ENCODE measurements at places on chromosomes 2 and 18. TPM values are rescaled to one million over a fixed set of nuclear protein-coding genes. Genes with fewer than 3 reads are reported as not detected.
A peak's percentile ranks its signal among the peaks of the same experiment; 100 is the strongest.

- H3K4me1 ChIP-seq, result no peaks in the 10 kb centered on the region
- no peaks in the 10 kb centered on the region for H3K27me3 ChIP-seq
- H3K4me3 ChIP-seq, result no peak overlapping the region
These were observed 7.2 kb downstream of the ADI1 start for GRCh38 chr2:3512086-3512485.

Gene CD8B2
- not detected for total RNA-seq

Gene UGT1A4
- total RNA-seq, result not detected

Gene XDH
- total RNA-seq, result 0.03 TPM

Gene DUSP19
- total RNA-seq, result 3.4 TPM

Gene PROKR1
- total RNA-seq, result not detected

Gene EFHD1
- total RNA-seq, result 18.7 TPM

Gene CLHC1
- total RNA-seq, result 11.3 TPM

DNA sequence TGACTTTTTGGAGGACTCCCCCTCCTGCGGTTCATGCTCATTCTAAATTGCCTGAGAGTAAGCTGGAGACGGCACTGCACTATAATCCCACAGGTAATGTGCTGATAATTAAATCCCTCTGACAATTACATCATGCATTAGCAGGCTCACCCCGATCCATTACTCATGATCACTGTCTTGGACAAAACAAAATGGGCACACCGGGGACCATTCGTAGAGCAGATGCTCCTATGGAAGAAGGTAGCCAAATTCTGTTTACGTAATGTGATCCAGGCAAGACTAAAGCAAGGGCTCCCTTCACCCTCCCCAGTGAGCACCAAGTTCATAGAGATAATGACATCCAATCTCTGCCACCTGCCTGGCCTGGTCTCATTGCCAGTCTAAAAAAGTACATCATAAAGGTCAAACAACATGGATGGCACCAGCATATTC lies 657.1 kb upstream of the SOX11 start:
- no peak overlapping the region for H3K4me3 ChIP-seq
- DNase-seq, result no peak
- no peaks in the 10 kb centered on the region for H3K4me1 ChIP-seq
- H3K36me3 ChIP-seq, result no peaks in the 10 kb centered on the region

Gene CIAO1
- 59.9 TPM for total RNA-seq

GRCh38 chr18:29062921-29063320 lies 886.0 kb upstream of the CDH2 start:
- no peaks in the 10 kb centered on the region for H3K4me1 ChIP-seq
- DNase-seq, result no peak
- H3K27me3 ChIP-seq, result no peaks in the 10 kb centered on the region
- H3K4me3 ChIP-seq, result no peak overlapping the region
- H3K27ac ChIP-seq, result no peak overlapping the region

Gene DAW1
- 0.08 TPM for total RNA-seq

DNA sequence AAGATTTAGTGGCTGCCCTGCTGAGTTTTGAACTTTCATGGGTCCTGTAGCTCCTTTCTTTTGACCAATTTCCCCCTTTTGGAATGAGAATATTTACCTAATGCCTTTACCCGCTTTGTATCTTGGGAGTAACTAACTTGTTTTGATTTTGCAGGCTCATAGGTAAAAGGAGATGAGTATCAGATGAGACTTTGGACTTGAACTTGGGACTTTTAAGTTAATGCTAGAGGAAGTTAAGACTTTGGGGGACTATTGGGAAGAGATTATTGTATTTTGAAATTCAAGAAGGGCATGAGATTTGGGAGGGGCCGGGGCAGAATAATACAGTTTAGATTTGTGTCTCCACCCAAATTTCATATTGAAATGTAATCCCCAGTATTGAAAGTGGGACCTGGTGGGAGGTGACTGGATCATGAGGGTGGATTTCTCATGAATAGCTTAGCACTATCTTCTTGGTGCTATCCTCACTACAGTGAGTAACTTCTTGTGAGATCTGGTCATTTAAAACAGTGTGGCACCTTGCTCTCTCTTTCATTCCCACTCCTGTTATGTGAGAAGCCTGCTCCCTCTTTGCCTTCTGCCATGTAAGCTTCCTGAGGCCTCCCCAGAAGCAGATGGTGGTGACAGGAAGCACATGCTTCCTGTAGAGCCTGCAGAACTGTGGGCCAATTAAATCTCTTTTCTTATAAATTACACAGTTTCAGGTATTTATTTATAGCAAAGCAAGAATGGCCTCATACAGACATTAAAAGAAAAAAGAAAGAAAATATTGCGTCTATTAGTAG lies 6.1 kb downstream of the ADI1 start:
- peaks cover 22% of the 10 kb centered on the region for H3K36me3 ChIP-seq
- H3K27me3 ChIP-seq, result no peaks in the 10 kb centered on the region
- no peak for DNase-seq
- H3K4me1 ChIP-seq, result peaks cover 4% of the 10 kb centered on the region
- H3K27ac ChIP-seq, result no peak overlapping the region

GRCh38 chr2:75920859-75921551 lies 210.3 kb upstream of the GCFC2 start:
- H3K4me3 ChIP-seq, result no peak overlapping the region
- DNase-seq, result no peak
- no peaks in the 10 kb centered on the region for H3K27me3 ChIP-seq
- H3K4me1 ChIP-seq, result no peaks in the 10 kb centered on the region
- no peaks in the 10 kb centered on the region for H3K36me3 ChIP-seq

Gene LBX2
- 1.3 TPM for total RNA-seq

Gene ZC3H6
- total RNA-seq, result 1.4 TPM

- no peaks in the 10 kb centered on the region for H3K27me3 ChIP-seq
- no peak for DNase-seq
- H3K27ac ChIP-seq, result no peak overlapping the region
These were observed 8.2 kb downstream of the TTC32 start for GRCh38 chr2:19893520-19894133.

Gene RPRM
- not detected for total RNA-seq

Gene IL1RL1
- total RNA-seq, result not detected

Gene LRP2
- not detected for total RNA-seq

DNA sequence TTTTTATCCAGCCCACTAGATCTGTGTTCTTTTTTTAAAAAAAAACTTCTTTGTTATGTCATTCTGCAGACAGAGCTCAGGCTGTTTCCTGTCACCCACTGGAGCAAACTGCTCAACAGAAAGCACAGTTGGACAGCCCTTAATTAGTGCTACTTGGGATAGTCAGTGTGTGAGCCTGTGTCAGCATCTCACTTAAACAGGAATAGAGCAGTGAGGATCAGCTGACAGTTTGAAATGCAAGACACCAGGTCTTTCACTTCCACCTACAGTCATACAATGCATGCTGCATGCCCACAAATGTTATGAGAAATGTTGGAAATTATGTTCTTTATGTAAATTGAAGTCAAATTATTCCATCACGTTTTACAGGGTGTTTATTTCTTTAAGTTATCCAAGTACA lies 174.9 kb downstream of the NR4A2 start:
- H3K27me3 ChIP-seq, result no peaks in the 10 kb centered on the region
- DNase-seq, result peak; percentile 7
- no peaks in the 10 kb centered on the region for H3K36me3 ChIP-seq

GRCh38 chr18:52948868-52949444 lies 609.0 kb downstream of the DCC start:
- no peak overlapping the region for H3K4me3 ChIP-seq
- no peaks in the 10 kb centered on the region for H3K36me3 ChIP-seq
- no peaks in the 10 kb centered on the region for H3K4me1 ChIP-seq
- H3K27me3 ChIP-seq, result no peaks in the 10 kb centered on the region

Gene ELOA2
- total RNA-seq, result 0.06 TPM

DNA sequence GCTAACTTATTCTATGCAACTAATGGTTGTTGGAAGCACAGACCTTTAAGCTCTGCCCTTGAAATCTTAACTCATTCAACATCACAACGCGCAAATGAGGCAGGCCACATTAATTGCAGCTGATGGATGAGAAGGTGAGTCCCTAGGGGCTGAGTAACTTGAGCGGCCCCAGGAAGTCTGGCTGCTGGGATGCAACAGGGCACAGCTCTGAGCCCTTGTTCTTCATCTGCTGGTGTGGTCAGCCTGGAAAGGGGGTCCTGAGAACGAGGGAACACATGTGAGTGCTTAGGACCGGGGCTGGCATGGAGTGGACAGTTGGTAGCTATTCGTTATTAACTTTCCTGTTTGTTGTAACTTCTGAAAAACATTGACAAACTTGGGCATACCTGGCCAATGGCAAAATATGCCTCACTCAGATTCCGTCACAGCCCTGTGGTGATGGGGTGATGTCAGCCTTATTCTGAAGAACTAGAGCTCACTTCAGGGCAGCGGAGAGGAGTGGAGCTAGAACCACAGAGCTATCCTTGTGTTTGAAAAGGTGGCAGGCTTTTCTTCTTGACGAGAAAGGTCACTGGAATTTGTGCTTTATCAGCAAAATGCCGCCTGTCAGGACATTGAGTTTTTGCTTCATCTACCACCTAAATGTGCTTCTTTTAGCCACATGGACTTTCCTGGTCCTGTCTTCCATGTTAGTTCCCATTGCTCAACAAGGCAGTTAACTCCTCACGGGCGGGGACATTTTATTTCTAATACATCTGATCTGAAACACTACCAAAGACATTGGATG lies 145.9 kb upstream of the FHL2 start:
- H3K27ac ChIP-seq, result no peak overlapping the region
- H3K4me1 ChIP-seq, result no peaks in the 10 kb centered on the region
- no peak overlapping the region for H3K4me3 ChIP-seq
- no peaks in the 10 kb centered on the region for H3K36me3 ChIP-seq

DNA sequence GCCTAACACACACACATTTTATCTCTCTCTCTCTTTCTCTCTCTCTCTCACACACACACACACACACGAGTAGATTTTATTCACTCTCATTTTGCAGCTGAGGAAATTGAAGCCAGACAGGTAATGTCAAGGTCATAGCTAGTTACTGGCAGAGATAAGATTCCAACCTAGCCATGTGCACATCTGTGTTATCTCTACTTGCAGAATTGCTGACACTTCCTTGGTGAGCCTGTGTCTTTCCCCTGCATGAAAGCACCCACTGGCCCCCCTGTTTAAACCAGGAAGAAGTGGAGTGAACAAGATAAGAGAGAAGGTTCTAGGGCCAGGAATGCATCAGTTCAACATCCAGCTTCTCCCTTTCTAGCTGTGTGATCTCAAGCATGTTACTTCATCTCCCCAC lies 423.7 kb downstream of the TXNL1 start:
- H3K36me3 ChIP-seq, result no peaks in the 10 kb centered on the region
- no peak overlapping the region for H3K27ac ChIP-seq
- no peak overlapping the region for H3K4me3 ChIP-seq
- no peaks in the 10 kb centered on the region for H3K4me1 ChIP-seq

GRCh38 chr2:206521612-206522011 lies 78.3 kb downstream of the ADAM23 start:
- H3K36me3 ChIP-seq, result peaks cover 2% of the 10 kb centered on the region
- H3K4me3 ChIP-seq, result no peak overlapping the region
- peaks cover 14% of the 10 kb centered on the region for H3K4me1 ChIP-seq
- H3K27ac ChIP-seq, result no peak overlapping the region
- no peaks in the 10 kb centered on the region for H3K27me3 ChIP-seq

DNA sequence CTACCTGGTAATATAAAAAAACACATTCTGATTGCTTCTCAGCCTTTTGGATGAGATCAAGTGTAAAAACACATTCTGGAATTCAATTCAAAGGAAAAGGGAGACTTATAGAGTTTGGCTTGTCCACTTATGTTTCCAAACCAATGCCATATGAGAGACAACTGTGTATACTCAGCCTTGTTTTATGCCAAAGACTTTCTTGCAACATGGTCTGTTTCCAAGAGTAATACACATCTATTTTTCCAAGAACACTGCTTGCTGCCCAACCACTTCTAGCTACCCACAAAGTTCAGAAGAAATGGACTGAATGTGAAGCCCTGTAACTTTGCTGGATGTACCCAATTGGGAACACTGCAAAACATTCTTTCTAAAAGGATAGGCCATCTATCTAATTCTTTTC lies 48.0 kb upstream of the GRB14 start:
- no peaks in the 10 kb centered on the region for H3K27me3 ChIP-seq
- H3K36me3 ChIP-seq, result no peaks in the 10 kb centered on the region
- H3K4me1 ChIP-seq, result no peaks in the 10 kb centered on the region
- DNase-seq, result no peak
- H3K27ac ChIP-seq, result no peak overlapping the region
- no peak overlapping the region for H3K4me3 ChIP-seq

DNA sequence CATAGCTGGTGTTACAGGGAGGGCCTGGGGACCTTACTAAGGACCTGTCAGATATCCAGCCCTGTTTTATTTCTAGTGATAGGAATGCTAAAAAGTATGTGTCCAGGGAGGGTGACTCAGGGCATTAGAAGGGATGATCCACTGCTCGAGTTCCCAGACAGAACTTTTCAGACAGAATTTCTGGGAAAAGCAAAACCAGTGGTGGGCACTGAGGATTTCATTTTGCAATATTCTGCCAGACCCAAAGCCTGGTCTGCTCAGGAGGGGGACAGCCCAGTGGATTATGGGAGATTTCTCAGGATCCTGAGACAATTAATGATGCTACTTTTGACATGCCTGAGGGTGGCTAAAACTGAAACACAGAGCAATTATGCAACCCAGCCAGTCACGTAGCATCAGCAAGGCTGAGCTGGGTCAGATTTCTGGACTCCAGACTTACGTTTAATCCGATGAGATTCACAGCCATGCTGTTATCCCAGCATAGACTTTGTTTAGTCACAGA lies 4.7 kb upstream of the KCNE4 start:
- no peaks in the 10 kb centered on the region for H3K27me3 ChIP-seq
- no peaks in the 10 kb centered on the region for H3K4me1 ChIP-seq
- no peak overlapping the region for H3K4me3 ChIP-seq
- DNase-seq, result no peak

DNA sequence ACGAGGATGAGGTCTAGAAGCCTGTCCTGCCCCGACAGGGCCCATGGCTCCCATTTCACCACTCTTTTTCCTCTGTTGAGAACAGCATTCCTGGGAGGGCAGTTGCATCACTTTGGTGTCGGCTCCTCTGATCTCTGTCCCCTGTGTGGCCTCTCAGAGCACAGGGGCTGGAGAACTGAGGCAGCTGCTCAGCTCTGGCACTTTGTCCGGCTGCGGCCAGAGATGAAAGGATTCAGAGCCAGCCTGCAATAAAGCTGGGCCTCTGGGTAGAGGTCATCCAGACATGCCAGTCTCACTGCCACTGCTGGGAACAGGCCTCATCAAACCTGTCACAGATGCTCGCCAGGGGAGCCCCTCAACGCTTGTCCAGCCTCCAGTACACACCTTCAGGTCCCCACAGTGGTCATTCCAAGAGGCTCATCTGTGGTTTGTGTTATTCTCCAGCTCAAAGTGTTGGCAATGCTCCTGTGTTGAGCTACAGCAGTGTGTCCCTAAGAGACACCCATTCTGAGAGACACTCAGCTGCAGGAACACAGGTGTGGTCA lies 13.1 kb upstream of the ROCK2 start:
- no peaks in the 10 kb centered on the region for H3K36me3 ChIP-seq
- no peak overlapping the region for H3K27ac ChIP-seq
- no peak overlapping the region for H3K4me3 ChIP-seq
- DNase-seq, result peak; percentile 73

DNA sequence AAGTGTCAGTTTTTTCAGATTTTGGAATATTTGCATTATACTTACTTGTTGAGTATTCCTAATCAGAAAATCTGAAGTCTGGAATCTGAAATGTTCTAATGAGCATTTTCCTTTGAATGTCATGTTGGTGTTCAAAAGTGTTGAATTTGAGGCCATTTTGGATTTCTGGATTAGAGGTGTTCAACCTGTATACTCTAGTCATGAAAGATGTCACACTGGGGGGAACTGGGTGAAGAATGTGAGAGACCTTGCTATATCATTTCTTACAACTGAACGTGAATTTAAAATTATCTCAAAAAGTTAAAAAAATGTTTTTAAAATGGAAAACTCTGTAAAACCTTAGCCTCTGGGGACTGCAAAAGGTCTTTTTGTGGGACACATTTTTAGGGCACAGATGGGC lies 384.5 kb downstream of the NBAS start:
- no peaks in the 10 kb centered on the region for H3K27me3 ChIP-seq
- DNase-seq, result no peak
- no peaks in the 10 kb centered on the region for H3K4me1 ChIP-seq
- H3K27ac ChIP-seq, result no peak overlapping the region
- H3K4me3 ChIP-seq, result no peak overlapping the region
